Stimulated activated CD4-positive, alpha-beta T cell treated with anti-CD3 and anti-CD28 coated beads, TNF-alpha, amount 100 ng/mL, for 4 hours (primary cell): ENCODE measurements at places on chromosomes 5 and 9.

DNA sequence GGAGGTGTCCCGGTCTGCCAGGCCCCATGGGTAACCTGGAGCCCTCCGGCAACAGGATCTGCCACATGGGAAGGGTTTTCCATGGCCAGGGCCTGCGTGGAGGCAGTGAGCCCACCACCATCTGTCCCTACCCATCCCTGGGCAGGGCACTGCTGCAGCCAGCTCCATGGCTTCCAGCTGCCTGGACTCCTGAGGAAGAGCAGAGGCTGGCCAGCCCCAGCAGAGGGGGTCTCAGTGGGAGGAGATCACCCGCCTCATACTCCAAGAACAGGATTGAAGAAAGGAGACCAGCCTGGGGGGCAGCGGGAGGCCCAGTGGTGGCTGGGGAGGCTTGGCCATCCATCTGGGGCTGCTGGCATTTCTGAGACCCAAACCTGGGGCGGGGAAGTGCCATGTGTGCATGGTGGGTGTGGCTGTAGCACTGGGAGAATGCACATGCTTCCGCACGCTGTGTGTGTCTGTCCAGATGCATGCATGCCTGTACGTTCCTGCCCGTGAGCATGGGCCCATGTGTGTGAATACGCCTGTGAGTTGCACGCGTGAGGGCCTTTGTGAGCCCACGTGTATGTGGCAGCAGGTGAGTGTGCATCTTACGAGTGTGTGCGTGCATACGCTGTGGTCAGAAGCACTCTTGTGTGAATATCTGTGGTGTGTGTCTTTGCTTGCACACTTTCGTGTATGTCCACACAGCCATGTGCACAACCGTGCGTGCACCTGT is 78.5 kb downstream of the LMX1B start:
- no peak for DNase-seq

GRCh38 chr9:94076557-94076956 is 7.7 kb upstream of the PTPDC1 start:
- DNase-seq: no peak

- DNase-seq: no peak
These were observed 51.9 kb downstream of the GALNT10 start for GRCh38 chr5:154242442-154242841.

GRCh38 chr9:7780261-7780988 is 19.2 kb downstream of the DMAC1 start:
- DNase-seq: no peak

DNA sequence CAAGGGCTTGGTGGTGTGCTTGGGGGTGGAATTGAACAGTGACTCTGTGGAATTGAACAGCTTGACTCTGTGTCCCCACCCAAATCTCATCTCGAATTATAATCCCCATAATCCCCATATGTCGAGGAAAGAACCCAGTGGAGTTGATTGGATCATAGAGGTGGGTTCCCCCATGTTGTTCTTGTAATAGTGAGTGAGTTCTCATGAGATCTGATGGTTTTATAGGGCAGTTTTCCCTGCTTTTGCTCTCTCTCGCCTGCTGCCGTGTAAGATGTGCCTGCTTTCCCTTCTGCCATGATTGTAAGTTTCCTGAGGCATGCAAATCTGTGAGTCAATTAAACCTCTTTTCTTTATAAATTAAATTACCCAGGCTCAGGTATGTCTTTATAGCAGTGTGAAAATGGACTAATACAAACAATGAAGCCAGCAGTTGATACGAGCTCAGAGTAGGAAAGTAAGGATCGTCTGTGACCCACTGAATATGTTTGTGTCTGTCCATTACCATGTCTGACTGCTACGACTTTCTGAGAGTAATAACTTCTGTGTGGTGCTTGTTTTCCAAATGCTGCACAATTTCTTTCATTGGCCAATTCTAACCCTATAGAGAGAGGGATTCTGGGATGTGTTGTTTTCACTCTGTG is 17.9 kb upstream of the RICTOR start:
- DNase-seq: no peak

- DNase-seq: no peak
These were observed 39.3 kb downstream of the UBE2D2 start for GRCh38 chr5:139600336-139600949.

DNA sequence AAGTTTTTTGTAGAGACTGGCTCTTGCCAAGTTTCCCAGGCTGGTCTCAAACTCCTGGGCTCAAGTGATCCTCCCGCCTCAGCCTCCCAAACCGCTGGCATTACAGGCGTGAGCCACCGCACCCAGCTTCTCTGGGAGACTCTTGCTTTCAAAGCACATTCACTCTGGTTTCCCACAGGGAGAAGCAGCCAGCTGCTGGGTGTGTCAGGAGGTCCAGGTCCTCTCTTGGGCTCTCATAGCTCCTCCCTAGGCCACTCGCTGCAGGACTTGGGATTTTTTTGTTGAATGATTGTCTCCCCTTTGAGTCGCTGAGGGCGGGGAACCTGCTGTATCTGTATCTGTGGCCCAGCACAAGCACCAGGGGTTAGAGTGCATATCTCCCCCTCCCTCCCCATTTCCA is 68.4 kb upstream of the RAPGEF1 start:
- no peak for DNase-seq

DNA sequence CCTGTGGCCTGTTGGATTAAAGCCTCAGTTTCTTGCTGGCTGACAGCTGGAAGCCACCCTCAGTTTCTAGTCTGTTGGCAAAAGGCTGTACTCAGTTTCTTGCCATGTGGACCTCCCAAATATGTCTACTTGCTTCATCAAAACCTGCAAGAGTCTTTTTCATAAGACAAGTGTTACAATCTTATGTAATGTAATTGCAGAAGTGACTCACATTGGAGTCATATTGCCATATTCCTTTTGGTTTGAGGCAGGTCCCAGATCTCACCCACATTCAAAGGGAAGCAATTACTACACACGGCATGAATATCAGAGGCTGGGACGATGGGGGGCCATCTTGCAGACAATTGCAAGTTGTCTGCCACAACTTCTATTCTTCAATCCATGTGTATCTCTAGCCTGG is 286.7 kb upstream of the IL12B start:
- no peak for DNase-seq

- DNase-seq: no peak
These were observed 157.2 kb upstream of the CD180 start for GRCh38 chr5:67353500-67354450.

DNA sequence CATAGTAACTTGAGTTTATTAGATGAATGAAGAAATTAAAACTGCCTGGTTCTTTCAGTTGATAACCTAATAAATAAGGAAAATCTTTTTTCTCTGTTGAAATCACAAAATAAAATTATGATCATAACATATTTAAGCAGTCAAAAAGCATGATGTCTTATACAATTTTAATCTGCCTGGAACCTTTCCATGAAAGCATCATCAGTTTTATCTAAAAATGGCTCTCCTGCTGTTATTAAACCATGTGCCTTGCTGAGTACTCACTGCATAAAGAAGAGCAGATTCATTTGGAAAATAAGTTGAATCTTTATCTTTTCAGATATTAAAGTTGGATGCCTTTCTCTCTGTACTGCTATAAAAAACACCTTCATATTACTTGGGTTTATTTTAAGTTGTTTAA is 148.8 kb downstream of the SLC24A2 start:
- no peak for DNase-seq

DNA sequence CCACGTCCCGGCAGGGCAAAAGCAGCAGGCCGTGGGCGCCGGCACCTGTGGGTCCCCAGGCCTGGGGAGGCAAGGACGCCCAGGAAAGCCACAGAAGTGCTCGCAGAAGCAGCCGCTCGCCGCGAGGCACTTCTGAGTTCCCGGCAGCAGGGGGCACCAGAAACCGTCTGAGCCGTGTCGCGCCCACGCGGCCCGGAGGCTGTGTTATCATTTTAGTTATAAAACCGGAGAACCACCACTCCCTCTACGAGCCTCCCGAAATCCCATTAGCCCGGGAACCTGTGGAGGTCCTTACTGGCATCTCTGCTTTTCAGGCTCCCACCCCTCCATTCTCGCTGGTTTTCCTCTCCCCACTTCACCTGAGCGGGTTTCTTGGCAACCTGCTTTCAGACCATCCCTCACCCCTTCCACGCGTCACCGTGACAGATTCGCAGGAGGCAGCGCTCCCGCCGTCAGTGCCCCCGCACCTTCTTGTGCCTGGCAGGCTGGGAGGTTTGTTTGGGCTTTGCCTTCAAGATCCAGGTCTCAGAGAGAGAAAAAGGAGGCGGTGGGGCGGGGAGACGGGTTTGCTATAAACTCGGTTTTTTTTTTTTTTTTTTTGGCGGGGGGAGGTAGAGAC is 2.3 kb downstream of the GDNF start:
- peak; percentile 31 for DNase-seq

DNA sequence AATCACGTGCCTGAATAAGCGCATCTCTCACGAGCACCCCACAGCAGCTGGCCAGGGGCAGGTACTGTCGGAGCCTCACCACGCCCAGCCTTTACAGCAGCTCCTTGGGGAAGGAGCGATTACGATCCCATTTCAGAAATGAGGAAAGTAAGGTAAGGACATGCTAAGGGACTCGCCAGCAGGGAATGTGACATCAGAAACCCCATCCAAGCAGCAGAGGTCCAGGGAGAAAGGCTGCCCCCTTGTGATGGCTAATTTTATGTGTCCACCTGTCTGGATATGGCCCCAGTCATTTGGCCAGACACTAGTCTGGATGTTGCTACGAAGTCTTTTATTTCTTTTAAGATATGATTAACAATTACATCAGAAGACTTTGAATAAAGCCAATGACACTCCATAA is 77.3 kb downstream of the UBE2QL1 start:
- no peak for DNase-seq

GRCh38 chr9:132384376-132384775 is 22.3 kb downstream of the TTF1 start:
- no peak for DNase-seq

DNA sequence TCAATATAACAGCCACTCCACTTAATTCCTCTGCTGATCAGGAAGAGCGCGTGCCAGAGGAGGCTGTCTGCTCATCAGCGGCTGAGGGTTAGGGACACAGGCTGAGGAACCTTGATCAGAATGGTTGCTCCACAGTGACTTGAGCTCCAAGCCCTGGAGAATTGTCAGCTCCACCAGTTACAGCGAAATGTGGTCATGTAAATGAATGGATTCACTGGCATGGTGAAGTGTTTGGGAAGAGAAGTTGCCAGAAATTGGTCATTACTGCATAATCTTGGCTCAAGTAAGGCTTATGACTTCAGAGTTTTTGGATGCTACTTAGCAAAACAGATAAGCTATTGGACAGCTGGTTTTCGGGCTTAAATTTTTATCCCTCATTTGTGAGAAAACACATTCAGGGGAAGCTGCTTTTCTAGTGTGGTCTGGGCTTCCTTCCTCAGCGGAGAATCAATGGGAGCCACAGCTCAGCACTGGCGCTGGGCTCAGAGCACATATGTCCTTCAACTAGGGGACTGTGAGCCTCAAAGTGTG is 65.0 kb downstream of the PRRT1B start:
- DNase-seq: no peak

GRCh38 chr9:94772639-94773303 is 46.3 kb downstream of the AOPEP start:
- no peak for DNase-seq

DNA sequence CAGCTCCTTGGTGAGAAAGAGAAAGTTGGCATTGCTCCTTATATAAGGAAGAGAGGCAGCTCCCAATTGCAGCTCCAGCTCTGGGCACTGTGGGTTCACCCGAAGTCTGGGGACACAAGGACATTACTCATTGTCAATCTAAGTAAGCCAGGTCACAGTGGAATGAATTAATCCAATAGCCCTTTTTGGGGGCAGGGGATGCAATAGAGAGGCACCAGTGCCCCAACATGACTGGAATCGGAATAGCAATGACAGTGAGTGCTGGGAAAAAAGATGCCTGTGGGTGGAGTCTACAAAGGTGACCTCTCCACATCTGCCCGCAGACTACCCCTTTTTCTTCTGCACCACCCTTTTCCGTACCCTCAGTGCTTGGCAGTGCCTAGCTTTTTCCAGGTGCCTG is 11.1 kb upstream of the NEUROG1 start:
- DNase-seq: no peak

DNA sequence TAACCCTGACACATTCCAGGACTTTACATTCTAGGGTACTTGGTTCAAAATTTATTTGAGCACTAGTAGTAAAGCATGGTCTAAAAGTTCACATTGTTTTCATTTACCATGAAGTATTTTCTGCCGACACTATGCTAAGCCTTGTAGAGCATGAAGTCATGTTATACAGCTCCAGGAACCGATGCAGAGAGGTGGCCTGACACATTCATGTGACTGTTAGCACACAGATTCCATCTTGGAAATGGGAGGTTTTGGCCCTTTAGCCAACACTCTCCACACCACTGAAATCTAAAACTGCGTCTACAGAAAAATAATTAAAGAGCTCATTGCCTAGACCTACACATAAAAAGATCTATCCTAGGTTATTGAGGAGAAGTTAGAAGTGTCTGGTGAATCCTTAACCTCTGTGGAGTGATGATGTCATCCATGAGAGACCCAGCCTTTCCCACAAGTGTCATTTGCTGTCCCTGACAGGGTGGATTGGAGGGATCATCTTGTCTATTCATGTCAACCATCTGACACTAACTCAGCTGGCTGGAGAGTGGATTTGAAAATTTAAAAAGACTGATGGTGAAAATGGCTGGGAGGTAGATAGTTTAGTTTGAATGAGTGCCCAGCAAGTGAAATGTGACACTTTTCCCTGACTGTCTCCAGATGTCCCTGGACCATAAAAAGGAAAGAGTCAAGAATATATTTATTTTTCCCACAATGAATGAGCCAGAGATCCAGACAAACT is 1.3 kb downstream of the RANBP3L start:
- no peak for DNase-seq

GRCh38 chr5:39331861-39332381 is 32.4 kb downstream of the C9 start:
- DNase-seq: no peak

GRCh38 chr5:133299021-133299420 is 247.2 kb downstream of the HSPA4 start:
- no peak for DNase-seq
